ENCODE measurements at places on chromosomes 2 and 18.

GRCh38 chr18:22604986-22605421 lies 187.3 kb upstream of the CTAGE1 start:
- no peak for DNase-seq

GRCh38 chr2:42138163-42139015 lies 30.8 kb upstream of the EML4 start:
- no peak for DNase-seq

- no peak for DNase-seq
Measured at GRCh38 chr2:84741182-84741822, 139.6 kb downstream of the TRABD2A start.

GRCh38 chr2:206075113-206075512 lies 10.9 kb downstream of the INO80D start:
- DNase-seq, result no peak

DNA sequence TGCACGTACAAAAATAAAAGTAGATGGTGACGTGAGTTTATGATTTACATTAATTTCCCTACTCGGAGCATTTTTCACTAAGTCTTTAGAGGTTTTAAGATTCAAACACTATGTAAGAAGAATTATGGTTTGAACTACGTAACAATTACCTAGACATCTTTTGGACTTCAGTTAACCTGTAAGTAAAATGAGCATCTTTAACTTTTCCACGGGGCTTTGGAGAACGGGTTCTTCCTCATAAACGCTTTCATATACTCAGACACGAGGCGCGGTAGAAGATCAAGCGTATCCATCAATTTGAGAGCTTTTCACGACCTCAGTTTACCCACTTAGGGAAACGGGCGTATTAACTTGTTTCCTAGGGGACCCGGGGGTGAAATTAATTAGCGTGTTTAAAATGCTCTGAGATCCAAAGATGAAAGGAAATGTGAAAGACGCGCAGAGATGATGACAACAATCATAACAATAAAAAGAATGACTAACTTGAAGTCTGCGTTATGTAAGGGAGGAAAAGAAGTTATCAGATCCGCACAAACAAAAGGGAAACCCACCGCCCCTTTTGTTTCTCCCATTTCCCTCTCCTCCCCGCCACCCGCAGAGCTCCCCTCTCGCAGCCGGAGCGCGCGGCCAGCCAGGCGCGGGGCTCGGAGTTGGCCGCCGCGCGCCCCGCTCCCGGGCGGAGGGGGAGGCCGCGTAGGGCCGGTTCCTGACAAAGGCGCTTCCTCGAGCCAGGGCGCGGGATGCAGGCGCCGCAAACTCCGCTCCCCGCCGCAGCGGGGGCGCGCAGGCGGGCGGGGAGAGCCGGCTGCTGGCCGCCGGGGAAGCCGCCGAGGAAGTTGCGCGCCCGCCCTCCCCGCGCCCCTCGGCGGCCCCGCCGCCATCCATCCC lies 807 bp downstream of the PELI1 start:
- DNase-seq, result no peak

- no peak for DNase-seq
Measured at GRCh38 chr18:62282188-62282629, 42.9 kb upstream of the TNFRSF11A start.

- DNase-seq, result no peak
Measured at GRCh38 chr2:68465081-68465916, 1.8 kb downstream of the FBXO48 start.

DNA sequence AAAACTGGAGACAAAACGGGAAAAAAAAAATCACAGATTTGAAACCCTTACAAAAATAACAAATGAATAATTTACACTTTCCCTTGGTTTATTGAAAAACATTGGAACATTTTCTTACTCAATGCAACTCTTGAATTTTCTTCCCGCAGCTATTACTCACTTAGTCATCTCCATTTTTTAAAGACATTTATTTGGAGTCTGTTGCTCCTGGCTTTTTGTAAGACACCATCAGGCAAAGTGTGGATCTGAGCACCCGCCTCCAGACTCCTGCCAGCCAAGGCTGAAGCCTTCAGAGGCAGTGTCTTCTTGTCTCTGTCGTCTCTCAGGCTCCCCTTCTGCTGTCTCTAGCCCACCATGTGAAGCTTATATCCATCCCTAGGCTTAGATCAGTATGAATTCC lies 46.2 kb downstream of the TRIB2 start:
- no peak for DNase-seq

DNA sequence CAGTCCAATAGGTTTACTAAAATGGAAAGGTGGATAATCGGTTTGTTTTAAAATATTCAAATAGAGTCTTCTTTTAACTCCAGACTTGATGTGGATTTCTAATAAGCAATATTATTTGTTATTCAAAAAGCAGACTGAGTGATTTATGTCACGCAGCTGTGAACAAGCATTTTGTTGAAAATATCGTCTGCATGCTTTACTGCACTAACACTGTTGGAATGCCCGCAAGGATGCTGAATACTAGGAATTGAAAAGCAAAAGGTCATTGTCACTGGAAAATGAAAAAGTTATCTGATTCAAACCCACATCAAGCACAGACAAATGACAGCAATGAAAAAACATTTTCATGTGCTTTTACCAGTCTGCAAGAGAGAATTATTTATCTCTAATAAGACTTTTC lies 31.1 kb downstream of the CHN1 start:
- DNase-seq, result no peak

DNA sequence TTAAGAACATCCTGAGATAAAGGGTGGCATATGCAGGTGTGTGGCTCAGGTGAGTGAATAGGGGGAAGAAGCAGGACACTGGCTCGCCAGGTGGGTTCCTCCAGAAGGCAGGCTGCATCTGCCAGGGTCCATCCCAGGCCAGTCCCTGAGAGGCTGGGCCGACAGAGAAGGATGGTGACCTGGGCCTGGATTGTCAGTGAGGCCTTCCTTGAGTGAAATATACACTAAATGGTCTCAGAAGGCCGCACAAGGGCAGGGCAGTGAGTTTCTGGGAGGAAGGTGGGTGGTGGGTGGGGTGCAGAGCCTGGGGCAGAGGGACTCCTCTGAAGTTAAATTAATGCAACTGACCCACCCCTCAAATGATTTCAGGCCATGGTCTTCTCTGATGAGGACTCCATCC lies 182.1 kb downstream of the ANKRD30B start:
- DNase-seq, result no peak

- DNase-seq, result no peak
Measured at GRCh38 chr18:77716282-77716681, 466.6 kb downstream of the GALR1 start.

DNA sequence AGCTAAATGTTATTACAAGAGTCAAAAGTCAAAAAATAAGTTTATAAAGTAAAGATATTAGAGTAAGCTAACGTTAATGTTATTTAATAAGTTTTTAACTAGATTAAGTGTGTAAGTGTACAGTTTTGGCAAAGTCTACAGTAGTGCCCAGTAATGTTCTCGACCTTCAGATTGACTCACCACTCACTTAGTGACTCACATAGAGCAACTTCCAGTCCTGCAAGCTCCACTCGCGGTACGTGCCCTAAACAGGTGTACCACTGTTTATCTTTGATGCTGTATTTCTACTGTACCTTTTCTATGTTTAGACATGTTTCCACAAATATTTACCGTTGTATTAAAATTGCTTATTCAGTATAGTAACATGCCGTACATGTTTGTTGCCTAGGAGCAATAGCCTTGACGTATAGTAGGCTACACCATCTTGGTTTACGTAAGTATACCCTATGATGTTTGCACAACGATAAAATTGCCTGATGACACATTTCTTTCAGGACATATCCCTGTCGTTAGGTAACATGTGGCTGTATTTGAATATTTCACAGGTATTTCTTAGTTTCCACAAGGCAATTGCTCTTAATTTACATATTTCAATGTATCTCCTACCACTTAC lies 1641.9 kb upstream of the PIK3C3 start:
- no peak for DNase-seq

- DNase-seq, result no peak
Measured at GRCh38 chr2:119252186-119253113, 28.8 kb downstream of the STEAP3 start.

- DNase-seq, result no peak
Measured at GRCh38 chr2:198874472-198874858, 583.3 kb downstream of the SATB2 start.

- DNase-seq, result no peak
Measured at GRCh38 chr2:760001-760400, 82.8 kb upstream of the TMEM18 start.

GRCh38 chr2:27922842-27923241 lies 32.3 kb downstream of the BABAM2 start:
- DNase-seq, result no peak

- no peak for DNase-seq
Measured at GRCh38 chr2:65319072-65319673, 91.5 kb downstream of the ACTR2 start.

- no peak for DNase-seq
Measured at GRCh38 chr2:15782009-15782751, 158.2 kb upstream of the MYCN start.

GRCh38 chr2:237064203-237065070 lies 21.3 kb upstream of the COPS8 start:
- no peak for DNase-seq
